Activated naive CD4-positive, alpha-beta T cell treated with anti-CD3 and anti-CD28 coated beads, Interleukin-2, amount 10 ng/mL, durations not matched to agents 5 hours and 36 hours (primary cell): ENCODE measurements at places on chromosomes 4 and X. TPM values are rescaled to one million over a fixed set of nuclear protein-coding genes. Genes with fewer than 3 reads are reported as not detected.

Gene FAM241A
- total RNA-seq, result 1.4 TPM

Gene INTS6L
- 31.0 TPM for total RNA-seq

Gene FDCSP
- total RNA-seq, result not detected

Gene NOX1
- not detected for total RNA-seq

Gene NDNF
- total RNA-seq, result not detected

Gene FAM9C
- total RNA-seq, result not detected

Gene AMOT
- total RNA-seq, result 0.71 TPM

Gene CCDC149
- total RNA-seq, result not detected

Gene TMPRSS11D
- total RNA-seq, result not detected

Gene ABCG2
- total RNA-seq, result 0.43 TPM

Gene POU4F2
- not detected for total RNA-seq

Gene MTNR1A
- not detected for total RNA-seq

Gene BMP3
- not detected for total RNA-seq

Gene TMEM271
- total RNA-seq, result not detected

Gene PDGFRA
- 0.07 TPM for total RNA-seq

Gene BMX
- not detected for total RNA-seq

Gene AFF2
- total RNA-seq, result 1.6 TPM

Gene KLB
- total RNA-seq, result not detected

Gene TSPAN7
- not detected for total RNA-seq

Gene RTL9
- not detected for total RNA-seq

Gene BEX2
- 20.2 TPM for total RNA-seq

Gene DCAF4L1
- 0.15 TPM for total RNA-seq

Gene SMIM9
- total RNA-seq, result not detected

Gene PLK4
- 40.8 TPM for total RNA-seq

Gene PCDH7
- total RNA-seq, result not detected

Gene FAM149A
- 0.41 TPM for total RNA-seq

Gene GAB1
- total RNA-seq, result 0.60 TPM

Gene SFRP2
- total RNA-seq, result not detected

Gene GAGE13
- total RNA-seq, result not detected

Gene GNRHR
- not detected for total RNA-seq
